ENCODE measurements at places on chromosomes 11 and 22.

DNA sequence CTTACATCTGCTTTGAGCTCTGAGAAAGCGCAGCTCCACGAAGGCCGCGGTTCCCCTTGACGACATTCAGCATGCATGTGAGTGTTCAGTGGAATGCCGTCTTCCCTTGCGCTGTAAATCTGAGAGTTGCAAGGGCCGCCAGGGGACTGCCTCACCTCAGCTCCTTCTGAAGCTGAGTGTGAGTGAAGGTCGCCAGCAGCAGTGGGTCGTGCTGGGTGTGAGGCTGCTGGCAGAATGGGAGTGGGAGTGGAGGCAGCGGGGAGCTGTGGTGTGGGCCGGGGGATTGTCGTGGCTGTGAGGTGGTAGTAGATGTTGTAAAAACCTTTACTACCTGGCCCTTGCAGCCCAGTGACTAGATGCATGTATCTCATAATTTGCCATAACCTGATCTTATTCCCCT lies 65.2 kb downstream of the PPP6R2 start:
- no peak for DNase-seq

DNA sequence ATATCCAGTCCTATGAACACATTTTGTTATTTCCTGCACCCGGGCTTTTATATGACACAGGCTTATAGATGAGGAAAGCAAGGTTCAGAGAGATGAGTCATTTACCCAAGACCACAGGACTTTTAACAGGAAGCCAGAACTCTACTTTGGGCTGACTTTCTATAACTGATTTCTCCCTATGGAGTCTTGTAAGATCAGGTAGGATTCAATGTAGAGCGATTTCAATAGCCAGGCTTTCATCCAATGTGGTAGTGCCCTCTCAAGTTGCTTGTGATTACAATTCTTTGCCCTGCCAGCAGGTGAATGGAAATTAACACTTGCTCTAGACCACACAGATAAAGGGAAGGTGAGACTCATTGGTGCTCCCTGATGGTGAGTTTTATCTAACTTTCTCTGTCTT lies 378.3 kb downstream of the INSC start:
- no peak for DNase-seq

GRCh38 chr11:124207102-124207792 lies 24.1 kb downstream of the OR10D3 start:
- no peak for DNase-seq

- DNase-seq: no peak
Observed at GRCh38 chr11:33642461-33643166, 58.0 kb downstream of the C11orf91 start.

GRCh38 chr11:95330302-95330701 lies 99.3 kb upstream of the SESN3 start:
- DNase-seq: no peak

DNA sequence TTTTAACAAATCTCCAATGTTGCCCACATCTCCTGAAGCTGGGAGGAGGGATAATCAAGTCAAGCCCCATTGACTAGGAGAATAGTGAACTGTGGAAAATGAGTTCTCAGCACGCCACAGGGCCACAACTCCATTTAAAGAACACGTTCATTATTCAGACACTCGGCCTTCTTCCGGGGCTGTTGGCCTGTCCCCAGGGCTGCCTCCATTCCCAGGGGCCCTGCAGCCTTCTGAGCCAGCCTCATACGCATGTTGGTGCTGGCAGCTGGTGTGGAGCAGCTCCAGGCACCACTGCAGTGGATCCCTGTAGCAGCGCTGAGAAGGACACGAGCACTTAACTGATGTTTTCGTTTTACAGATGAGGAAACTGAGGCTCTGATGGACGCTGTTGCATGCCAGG lies 87.5 kb upstream of the RCN1 start:
- DNase-seq: no peak

Measured in NCI-H187 (cell line).